ENCODE measurements at places on chromosomes 5 and 9.

DNA sequence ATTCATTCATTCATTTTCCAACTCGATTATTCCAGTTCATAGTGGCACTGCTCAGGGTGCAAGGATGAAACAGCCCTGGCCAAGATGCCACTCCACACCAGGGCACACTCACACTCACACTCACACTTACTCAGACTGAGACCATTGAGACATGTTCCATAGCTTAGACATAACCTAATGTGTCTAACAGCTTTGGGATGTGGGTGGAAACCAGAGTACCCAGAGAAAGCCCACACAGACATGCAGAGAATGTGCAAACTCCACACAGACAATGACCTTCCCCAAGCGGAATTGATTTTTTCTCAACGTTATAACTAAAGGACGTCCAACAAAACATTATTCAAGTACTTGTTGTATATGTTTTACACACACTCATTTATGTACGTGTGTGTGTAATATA, 1363.5 kb downstream of the EFNA5 start:
- no peak for DNase-seq

GRCh38 chr5:157204765-157205164, 24.1 kb downstream of the ITK start:
- no peak for DNase-seq

GRCh38 chr5:148970876-148971275, 92.0 kb downstream of the SH3TC2 start:
- DNase-seq, result no peak

GRCh38 chr9:133401588-133401987, 16.2 kb downstream of the REXO4 start:
- DNase-seq, result no peak

- DNase-seq, result no peak
Measured at GRCh38 chr5:116905885-116906284, 331.3 kb upstream of the SEMA6A start.

DNA sequence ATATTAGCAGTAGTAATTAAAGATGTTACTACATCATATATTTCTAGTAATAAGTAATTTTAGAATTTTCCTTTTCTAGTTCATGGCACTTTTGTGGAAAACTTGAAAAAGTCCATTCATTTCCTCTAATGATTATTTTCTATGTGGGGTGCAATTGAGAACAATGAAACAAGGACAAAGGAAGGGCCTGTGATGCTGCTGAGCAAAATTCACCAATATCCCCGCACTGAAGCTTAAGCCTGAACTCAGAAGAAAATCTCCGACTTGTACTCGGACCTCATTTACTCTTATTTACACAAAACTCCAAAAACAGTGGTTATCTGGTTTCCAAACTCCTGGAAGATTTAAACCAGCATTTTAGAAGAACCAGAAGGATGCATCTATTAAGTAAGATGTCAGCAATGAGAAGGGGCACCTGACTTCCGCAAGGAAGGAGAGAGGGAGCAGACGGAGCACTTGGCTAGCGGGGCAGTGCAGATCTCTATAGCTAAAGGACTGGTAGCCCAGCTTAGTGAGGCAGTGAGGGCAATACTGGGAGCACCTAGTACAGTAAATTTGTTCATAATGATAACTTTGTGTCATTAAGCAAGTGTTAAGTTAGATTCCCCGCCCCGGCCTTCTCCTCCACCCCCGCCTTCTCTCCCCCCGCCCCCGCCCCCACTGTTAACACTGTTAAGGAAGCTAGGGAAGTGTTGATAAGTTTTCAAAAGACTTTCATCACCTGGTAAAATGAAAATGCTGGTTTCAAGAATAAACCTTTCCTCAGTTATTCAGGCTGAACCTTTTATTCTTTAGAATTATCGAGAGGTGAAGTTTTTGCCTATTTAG, 123.3 kb downstream of the ZSWIM6 start:
- no peak for DNase-seq

DNA sequence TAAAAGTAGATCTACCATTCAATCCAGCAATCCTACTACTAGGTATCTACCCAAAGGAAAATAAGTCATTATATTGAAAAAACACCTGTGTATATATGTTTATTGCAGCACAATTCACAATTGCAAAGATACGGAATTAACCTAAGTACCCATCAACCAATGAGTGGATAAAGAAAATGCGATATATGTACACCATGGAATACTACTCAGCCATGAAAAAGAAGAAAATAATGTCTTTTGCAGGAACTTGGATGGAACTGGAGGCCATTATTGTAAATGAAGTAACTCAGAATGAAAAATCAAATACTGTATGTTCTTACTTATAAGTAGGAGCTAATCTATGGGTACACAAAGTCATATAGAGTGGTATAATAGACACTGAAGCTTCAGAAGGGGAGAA, 63.4 kb upstream of the PITX1 start:
- no peak for DNase-seq

DNA sequence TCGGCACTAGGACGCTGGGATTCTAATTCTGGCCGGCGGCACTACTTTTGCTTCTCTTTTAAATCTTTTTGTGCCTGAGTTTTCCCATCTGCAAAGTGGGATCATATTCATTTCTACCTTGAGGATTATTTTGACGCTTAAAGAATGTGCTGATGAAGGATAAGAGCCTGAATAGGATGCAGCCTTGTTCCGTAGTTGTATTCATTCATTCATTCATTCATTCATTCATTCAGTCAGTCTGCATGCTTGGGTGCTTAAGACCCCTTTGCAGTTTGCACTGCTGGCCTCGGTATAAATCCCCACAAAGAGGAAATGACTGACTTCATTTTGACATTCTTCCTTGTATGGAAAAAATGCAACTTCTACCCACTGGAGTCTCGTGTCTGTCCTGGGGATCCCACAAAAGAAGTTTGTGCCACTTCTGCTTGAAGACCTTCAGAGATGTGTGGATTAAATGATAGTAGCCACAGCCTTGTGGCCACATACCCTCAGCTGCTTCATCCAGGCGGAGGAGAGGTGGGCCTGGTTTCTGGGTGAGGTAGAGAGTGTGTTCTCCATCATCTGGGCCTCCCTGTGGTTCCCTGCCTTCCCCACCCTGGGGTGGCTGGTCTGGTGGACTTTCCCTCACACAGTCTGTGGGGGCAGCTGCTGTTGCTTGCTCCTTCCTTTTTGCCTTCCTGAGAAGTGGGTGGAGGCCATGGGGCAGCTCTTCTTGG, 62.6 kb downstream of the PPARGC1B start:
- no peak for DNase-seq

DNA sequence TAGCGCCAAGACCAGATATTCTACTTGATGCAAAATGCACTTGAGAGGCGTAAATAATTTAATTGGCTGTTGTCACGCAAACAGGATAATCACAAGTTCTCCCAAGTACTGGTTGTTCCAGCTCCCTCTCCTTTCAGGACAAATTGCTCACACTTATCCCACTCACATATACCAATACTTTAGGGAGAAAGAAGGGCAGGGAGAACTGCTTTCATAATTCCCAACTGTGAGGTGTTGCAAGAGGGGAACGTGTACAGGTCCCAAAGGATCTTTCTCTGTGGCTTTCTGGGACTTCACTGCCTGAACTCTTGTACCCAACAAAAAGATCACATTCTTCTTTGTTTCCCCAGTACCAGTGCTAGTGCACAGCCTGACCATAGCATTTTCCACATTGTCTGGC, 21.5 kb upstream of the TGFBI start:
- no peak for DNase-seq

- DNase-seq, result no peak
Measured at GRCh38 chr5:58099257-58099656, 360.6 kb downstream of the PLK2 start.

GRCh38 chr5:176549871-176550270, 729 bp downstream of the CDHR2 start:
- no peak for DNase-seq

GRCh38 chr5:14453481-14453880, 128.1 kb upstream of the OTULINL start:
- DNase-seq, result no peak

GRCh38 chr9:20289423-20290010, 332.8 kb downstream of the MLLT3 start:
- no peak for DNase-seq

DNA sequence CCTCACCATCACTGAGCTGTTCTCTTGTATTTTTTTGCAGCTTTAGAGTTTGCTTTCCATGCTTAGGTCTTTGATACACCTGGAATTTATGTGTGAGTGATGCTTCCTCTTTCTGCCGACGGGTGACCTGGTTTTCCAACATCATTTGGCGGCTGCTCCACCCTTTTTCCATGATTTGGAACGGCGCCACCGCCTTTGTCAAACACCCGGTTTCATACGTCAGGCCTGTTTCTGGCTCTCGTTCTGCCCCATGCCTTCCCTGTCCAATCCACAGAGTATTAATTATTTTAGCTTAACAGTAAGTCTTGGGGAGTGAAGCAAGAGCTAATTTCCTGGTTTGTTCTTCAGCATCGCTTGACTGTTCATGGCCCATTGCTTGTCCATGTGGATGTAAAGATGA, 30.2 kb downstream of the CACNA1B start:
- no peak for DNase-seq

DNA sequence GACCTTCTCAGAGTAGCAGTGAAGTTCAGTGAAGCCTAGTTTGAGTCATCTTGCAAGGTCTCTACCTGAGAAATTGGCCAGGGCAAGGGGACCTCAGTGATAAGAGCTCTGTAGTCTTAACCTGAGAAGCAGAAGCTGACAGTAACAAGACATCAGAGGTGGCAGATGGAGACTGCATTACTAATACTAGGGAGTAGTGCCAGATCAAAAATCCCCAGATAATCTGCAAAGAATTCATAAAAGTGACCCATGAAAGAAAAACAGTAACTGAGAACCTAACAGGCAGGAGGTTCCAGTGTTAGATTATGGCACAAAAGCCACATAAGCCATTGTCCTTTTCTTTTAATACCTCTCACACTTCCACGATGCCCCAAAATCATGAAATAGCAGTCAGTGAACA, 175.5 kb downstream of the MUSK start:
- no peak for DNase-seq

DNA sequence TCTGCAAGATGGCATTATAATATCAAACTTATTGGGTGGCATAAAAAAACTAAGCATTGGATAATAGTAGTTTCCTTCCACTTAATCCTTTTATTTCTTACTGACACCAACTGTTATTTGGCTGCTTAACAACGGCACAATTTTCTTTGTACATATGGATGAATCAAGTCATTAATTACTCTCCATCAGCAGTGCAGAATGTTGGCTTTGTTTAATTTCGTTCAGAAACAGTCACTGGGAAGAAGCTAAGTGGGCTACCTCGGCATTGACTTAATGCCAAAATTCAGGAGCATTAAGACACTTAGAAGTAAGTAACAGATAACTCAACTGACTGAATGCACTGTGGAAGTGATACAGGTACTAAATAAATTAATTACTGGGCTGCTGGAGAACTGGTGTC, 460.4 kb downstream of the CTNND2 start:
- no peak for DNase-seq

DNA sequence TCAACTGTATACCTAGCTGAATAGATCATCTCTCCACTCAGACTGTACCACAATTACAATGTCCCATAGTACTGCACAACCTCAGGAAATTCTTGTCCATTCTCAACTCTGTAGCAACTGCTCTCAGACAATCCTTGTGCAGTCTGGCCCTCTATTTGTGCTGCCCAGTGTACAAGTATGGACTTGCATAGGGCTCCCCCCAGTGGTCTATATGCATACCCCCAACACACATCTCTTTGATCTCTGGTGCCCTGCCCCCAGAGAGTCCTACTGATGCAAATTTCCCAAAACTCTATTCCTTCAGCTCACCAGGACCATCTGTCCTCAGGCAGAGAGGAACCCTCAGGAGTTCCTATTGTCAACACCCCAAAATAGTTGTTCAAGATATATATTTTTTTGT, 205.3 kb downstream of the SLCO4C1 start:
- DNase-seq, result no peak

GRCh38 chr5:77095189-77095588, 8.1 kb upstream of the ZBED3 start:
- DNase-seq, result no peak

DNA sequence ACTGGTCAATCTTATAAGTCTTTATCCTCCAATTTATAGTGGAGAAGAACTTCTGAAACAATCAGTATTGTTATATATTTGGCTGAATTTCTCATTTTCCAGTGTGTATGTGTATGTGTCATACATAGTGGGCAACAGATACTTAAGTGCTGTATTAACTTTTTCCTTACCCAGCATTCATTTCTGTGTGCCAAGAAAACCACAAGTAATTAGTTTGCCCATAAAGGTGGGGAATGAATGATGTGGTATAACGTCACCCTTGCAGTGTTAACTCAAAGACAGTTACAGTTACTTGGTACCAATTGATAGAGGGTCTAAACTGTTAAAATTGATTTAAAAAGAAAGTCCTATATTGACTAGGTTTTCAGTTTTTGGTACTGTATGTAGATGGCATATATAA, 2.0 kb downstream of the OGN start:
- DNase-seq, result no peak

- no peak for DNase-seq
Measured at GRCh38 chr5:44827681-44828080, 18.9 kb downstream of the MRPS30 start.

- no peak for DNase-seq
Measured at GRCh38 chr5:166365164-166365563, 1926.3 kb upstream of the WWC1 start.

DNA sequence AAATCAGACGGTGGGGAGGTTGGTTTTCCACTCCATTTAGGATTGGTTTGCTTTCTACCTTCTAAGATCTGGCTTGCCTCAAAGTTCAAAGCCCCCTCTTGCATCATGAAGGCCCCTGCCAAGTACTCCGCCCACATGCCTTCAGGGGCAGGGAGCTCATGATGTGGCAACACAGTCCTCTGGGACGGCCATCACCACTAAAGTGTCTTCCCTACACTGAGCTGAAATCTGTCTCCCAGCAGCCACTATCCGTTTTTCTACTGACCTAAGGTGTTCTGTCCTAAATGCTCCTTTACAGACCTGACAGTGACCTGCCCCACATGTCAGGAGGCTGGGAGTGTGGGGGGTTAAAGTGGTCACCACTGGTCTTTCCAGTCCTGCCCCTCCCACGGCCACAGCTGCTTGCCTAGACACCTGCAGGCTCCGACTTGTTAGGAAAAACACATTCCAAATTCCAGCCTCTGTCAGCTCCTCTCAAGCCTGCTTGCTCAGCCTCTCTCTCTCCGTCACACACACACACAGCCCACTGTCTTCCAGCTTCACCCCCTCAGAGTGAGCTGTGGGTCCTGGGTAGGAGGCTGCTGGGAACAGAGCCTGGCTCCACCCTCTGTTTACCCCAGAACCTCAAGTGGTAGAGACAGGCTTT, 44.9 kb downstream of the SHB start:
- no peak for DNase-seq
